ENCODE measurements at places on chromosomes 1 and 21.

DNA sequence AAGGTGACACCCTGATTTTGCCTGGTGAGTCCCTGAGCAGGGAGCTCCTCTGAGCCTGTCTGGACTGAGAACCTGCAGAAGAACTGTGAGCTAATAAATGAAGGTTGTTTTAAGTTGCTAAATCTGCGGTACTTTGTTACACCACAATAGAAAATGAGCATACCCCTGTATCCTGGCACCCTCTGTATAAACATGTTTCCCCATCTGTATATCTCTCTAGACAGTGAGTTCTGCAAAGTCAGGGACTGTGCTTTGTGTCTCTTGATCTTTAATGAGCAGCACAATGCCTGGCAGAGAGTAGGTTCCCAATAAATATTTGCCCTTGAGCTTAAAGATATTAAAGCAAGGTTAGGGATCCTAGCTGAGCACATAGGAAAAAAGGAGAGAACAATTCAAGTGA is 228.8 kb downstream of the OMA1 start:
- no peak for DNase-seq

DNA sequence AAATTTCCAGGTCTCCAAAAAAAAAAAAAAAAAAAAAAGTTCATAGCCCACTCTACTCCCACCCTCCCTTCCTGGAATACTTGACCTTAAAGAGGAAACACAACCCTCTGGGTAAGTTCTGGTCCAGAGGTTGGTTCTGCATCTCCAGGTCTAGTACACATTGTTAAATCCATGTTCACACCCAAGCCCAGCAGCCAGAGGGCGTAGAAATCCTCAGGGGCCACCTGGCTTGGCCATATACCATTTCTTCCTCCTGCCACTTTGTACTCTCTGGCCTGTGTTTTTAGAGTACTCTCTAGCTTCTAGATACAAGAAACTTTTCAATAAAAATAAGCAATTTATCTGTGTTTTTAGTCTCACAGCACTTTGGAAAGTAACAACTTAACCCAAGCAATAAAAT is 89.3 kb downstream of the PHTF1 start:
- DNase-seq, result no peak

DNA sequence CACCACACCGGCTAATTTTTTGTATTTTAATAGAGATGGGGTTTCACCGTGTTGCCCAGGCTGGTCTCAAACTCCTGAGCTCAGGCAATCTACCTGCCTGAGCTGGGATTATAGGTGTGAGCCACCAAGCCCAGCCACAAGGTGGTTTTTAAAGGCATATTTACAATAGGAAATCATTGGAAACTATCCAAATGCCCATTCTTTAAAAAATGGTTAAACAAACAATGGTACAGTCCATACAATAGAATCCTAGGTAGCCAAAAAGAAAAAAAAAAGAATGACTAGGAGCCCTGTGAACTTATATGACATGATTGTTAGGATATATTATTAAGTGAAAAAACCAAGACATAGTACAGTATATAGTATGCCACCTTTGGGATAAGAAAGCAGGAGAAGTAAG is 5.3 kb downstream of the ATP2B4 start:
- no peak for DNase-seq

DNA sequence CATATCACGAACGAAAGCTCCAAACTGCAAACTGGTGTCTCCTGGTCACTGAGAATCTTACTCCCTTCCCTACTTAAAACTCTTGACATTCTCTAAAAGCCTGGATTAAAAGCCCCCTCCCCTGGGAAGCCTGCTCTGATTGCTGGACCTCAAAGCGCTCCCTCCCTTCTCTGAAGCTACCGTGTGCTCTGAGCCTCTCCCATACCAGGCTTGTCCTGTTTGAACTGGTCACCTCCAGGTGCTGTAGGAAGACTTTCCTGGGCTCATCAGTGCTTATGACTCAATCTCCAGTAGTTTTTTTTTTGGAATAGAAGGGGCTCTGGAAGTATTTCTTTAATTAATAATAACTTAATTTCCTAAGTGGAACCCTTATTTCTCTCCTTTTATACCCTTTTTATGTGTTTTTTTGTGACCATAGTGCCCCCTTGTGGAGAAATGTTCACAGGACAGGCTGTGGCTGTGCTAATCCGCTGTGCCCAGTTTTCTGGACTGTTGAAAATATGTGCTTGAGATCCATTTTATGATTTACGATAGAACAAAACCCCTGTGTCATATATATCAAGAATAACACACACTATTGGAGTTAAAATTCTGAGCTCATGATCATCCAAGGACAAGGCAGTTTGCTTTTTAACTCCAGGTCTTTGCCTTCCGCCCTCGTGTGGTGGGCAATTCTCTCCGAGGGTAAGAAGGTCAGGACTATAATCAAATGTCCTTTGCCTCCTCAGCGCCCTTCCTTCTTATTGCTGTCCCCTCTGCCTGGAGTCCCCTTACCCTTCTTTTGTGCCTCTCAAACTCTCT is 16.9 kb downstream of the MTARC1 start:
- no peak for DNase-seq

DNA sequence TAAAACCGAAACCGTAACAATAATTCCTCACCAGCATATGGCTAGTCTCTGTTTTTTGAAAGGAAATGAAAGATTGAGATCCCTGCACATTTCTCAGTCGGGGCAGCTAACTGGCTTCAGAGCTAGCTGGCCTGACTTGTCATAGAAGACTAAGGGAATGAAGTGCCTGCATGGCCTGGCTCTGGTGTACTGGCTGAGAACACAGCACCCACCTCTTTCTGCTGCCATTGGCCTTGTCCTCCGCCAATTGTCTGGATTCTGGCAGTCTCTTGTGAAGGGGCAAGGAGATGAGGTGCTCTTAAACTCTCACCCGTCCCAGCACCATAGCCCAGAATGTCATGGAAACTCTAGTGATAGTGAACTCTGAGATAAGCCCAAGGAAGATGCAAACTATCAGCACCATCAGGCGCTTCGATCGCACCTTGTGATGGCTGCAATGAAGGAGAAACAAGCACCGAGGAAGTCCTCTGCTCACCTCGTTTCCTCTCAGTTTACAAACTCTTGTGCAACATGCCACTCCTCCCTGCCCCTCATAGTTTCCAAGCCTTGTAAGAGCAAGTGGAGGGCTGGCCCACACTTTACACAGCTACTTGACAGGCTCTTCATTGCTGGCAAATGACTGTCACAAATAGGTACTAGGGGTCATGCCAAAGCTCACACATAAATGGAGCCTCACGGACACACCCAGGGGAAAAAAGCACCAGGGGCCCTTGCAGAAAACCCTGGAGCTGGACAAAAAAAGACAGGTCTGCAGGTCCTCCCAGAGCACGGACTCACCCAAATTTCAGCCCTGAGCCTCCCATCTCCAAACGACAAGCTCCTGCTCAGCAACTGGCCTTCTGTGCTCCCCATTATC is 16.4 kb downstream of the INPP5B start:
- DNase-seq, result peak; percentile 22

DNA sequence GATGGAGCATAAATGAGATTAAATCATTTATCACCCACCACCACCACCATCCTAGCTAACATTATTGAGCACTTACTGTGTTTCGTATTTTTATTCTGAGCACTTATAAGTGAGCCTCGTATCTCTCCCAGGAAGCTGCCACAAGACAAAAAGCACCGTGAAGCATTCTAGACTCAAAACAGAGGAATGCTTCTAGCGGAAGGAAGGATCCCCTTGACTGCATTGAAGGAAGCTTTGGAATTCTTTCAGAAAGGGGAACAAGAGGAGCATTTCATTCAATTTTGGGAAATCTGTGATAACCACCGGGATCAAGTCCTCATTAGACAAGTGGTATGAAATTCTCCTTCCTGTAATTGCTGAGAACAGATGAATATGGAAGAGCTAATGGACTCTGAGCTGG is 66.3 kb downstream of the PTPN14 start:
- no peak for DNase-seq

- DNase-seq, result no peak
Observed at GRCh38 chr1:31418626-31419323, 5.8 kb downstream of the SERINC2 start.

GRCh38 chr1:111813440-111814304 is 58.0 kb downstream of the DDX20 start:
- DNase-seq, result no peak

GRCh38 chr1:159054427-159054826 is 22.1 kb downstream of the AIM2 start:
- DNase-seq, result no peak

- DNase-seq, result no peak
Observed at GRCh38 chr1:119531606-119532323, 24.8 kb downstream of the HSD3B1 start.

- DNase-seq, result no peak
Observed at GRCh38 chr21:44459712-44460440, 4.6 kb downstream of the LRRC3 start.

GRCh38 chr1:161738627-161739287 is 10.8 kb upstream of the DUSP12 start:
- no peak for DNase-seq

- no peak for DNase-seq
Observed at GRCh38 chr21:39009587-39010225, 173.5 kb downstream of the PSMG1 start.

- no peak for DNase-seq
Observed at GRCh38 chr1:36486439-36487335, 4.0 kb upstream of the CSF3R start.

GRCh38 chr1:32329931-32330466 is 6.0 kb downstream of the MARCKSL1 start:
- no peak for DNase-seq

DNA sequence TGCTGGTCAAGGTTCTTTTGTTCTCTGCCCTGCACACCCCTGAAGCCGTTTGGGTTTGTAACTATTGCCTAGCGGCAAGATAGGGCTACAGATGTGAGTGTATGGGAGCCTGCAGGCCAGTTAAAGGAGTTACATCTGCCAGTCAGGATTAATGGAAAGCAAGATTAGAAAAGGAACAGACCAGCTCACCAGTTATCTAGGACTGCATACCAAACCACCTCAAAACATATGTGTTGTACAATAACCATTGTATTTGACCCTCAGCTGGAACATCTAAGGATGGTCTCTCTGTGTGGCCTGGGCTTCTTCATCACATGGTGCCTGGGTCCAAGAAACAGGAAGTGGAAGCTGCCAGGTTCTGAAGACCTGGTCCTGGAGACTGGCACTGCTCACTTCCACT is 52.5 kb upstream of the FBXO28 start:
- no peak for DNase-seq

- DNase-seq, result no peak
Observed at GRCh38 chr1:196403803-196404690, 204.2 kb downstream of the KCNT2 start.

GRCh38 chr1:84037758-84038611 is 39.1 kb upstream of the TTLL7 start:
- no peak for DNase-seq

DNA sequence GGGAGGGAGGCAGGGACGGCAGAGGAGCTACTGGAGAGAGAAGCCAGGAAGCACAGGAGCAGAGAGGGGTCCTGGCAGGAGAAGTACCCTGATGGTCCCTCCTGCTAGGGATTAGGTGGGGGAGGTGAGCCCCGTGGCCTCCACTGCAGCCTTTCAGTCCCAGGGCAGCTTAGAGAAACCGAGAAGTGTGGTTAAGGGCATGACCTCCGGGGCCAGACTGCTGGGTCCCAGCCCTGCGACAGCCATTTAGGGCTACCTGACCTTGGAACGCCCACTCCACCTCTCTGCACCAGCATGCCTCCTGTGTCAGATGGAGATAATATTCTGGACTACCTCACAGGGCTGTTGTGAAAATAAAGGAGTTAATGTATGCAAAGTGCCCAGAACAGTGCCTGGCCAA is 47.4 kb downstream of the KCNN3 start:
- no peak for DNase-seq

DNA sequence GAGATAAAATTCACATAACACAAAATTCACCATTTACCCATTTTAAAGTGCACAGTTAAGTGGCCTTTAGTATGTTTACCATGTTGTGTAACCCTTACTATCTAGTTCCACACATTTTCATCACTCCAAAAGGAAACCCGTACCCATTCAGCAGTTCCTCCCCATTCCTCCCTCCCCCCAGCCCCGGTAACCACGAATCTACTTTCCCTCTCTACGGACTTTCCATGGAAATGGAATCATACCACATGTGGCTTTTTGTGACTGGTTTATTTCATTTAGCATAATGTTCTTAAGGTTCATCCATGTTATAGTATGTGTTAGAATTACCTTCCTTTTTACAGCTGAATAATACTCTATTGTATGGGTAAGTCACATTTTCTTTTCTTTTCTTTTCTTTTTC is 10.9 kb downstream of the DOP1B start:
- DNase-seq, result no peak

DNA sequence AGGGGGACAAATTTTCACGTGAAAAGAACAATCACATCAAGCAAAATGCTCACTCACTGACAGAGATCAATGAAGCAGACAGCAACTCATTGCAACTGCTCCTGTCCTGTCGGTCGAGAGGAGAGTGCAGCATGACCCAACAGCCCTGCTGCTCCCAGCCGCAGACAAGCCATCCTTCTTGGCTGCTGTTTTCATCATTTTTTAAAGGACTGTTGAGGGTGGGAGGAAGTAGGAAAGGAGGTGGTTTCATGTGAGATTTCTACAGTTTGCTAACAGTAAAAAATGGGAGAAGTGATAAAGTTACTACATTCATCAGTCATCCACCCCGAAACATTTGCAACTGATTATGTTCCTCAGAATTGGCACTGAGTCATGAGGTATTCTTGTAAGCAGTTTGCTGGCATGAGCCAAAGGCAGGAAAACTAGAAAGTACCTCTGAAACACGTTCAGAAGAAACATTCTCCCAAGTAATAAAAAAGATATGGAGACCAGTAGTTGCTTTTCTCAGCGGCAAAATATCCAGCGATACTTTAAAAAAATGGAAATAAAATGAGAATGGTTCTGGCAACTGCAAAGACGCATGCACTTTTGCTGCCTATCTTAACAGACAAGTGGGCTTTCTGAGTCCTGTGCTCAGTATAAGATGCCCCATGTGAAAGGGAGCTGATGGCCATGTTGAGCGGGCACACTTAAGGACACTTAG is 72.0 kb upstream of the CLDN14 start:
- DNase-seq, result no peak

- DNase-seq, result no peak
Observed at GRCh38 chr1:59089036-59089798, 207.7 kb upstream of the FGGY start.

DNA sequence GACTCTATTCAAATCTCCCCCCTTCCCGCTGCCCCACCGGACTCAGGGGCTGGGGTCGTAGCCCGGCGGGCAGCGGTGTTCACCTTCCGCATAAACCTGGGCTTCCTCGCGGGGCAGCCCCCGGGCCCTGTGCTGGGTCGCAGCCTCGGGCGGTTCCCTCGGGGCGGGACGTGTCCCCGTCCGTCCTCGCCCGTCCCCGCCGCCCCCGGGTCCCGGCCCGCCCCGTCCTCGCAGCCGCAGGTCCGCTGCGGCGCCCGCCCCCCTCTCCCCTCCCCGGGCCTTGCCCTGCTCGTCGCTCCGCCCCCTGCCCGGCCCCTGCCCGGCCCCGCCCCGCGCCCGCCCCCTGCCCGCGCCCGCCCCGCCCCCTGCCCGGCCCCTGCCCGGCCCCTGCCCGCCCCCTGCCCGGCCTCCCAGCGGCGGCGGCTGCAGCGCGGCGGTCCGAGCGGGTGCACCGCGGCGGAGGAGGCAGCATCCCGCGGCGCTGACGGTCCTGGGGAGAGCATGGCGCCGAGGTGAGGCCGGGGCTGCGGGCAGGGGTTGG is at the start of gene COL18A1:
Gene COL18A1 (plus strand): TSS at position 436 of the 541 bp plus-strand sequence. CDS start 66 bp downstream, at position 502.
- DNase-seq, result peak; percentile 56

Data from stimulated activated CD4-positive, alpha-beta T cell treated with anti-CD3 and anti-CD28 coated beads, Interleukin-4, amount 100 ng/mL, for 1 hour (primary cell).